Stimulated activated CD4-positive, alpha-beta T cell treated with anti-CD3 and anti-CD28 coated beads, TNF-alpha, amount 100 ng/mL, for 24 hours (primary cell): ENCODE measurements at places on chromosomes 12 and 14.

GRCh38 chr14:62118461-62118860 lies 356.2 kb downstream of the SNAPC1 start:
- no peak for DNase-seq

GRCh38 chr12:102305486-102305885 lies 107.9 kb upstream of the PMCH start:
- no peak for DNase-seq

DNA sequence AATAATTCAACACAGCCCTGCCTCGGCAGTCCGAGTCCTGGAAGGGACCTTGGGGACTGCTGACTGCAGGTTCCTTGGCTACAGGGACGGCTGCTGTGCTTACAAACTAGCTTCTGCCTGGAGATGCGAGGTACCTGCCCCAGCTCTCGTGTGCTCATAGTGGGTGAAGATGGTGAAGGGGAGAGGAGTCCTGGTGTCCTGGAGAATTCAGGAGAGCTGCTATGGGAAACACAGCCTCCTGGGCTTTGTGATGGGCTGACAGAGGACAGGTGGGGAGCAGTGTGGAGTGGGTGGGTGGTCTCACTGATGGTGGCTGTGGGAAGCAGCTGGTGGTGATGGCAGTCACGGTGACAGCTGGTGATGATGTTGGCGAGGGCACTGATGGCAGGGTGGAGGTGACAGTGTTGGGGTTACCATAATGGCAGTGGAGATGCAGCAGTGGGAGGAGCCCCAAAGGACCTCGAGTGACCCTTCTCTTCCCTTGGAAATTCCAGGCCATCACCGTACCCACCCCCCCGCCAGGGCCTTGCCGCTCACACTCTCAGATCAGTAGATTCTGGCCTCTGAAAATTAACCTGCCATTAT lies 32.8 kb downstream of the HVCN1 start:
- DNase-seq, result no peak

GRCh38 chr12:49985981-49986380 lies 13.2 kb downstream of the AQP6 start:
- no peak for DNase-seq

DNA sequence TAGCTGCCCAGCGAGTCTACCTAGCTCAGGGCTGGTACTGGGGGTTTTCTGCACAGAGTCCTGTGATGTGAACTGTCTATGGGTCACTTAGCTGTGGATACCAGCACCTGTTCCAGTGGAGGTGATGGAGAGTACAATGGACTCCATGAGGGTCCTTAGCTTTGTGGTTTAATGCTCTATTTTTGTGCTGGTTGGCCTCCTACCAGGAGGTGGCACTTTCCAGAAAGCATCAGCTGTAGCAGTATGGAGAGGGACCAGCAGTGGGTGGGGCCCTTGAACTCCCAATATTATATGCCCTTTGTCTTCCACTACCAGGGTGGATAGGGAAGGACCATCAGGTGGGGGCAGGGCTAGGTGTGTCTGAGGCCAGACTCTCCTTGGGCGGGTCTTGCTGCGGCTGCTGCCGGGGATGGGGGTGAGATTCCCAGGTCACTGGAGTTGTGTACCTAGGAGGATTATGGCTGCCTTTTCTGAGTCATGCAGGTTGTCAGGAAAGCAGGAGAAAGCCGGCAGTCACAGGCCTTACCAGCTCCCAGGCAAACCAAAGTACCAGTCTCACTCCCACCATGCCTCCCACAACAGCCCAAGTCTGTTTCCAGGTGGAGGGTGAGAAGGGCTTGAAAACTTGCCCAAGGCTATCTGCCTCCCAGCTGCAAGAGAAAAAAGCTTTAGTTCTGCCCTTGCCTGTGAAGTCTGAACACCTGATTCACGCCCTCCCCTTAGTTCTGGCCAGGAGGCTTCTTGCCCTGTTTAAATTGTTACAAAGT lies 163.0 kb upstream of the NUDT4 start:
- DNase-seq, result no peak

GRCh38 chr12:94498073-94498472 lies 38.4 kb upstream of the CEP83 start:
- no peak for DNase-seq

DNA sequence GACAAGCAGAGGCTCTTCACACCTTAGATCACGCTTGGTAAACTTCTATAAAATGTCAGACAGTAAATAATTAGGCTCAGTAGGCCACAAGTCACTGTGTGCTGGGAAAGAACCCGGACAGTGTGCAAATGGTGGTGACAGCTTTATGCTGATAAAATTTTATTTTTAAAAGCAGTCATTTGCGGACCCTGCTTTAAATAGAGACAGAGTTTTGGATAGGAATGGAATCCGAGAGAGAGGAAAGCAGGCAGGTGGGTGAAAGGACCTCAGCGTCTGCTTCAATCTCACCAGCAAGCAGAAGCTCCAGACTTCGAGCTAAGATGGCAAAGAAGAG lies 21.4 kb downstream of the ANKLE2 start:
- no peak for DNase-seq

GRCh38 chr14:57712102-57712501 lies 153.8 kb downstream of the SLC35F4 start:
- DNase-seq, result no peak

- DNase-seq, result no peak
These were observed 124.0 kb upstream of the TBX5 start for GRCh38 chr12:114529966-114530365.

GRCh38 chr12:1130164-1130563 lies 139.1 kb downstream of the ERC1 start:
- DNase-seq, result no peak
